Frontal cortex (tissue), 4 donors: ENCODE measurements at places on chromosomes 2 and 18. TPM values are rescaled to one million over a fixed set of nuclear protein-coding genes. Genes with fewer than 3 reads are reported as not detected.

The G6PC2 gene
- total RNA-seq, result not detected

The RAMP1 gene
- 6.9 TPM for total RNA-seq

The FLACC1 gene
- total RNA-seq, result 2.4 TPM

The FBXO15 gene
- total RNA-seq, result 4.1 TPM

The ARHGAP28 gene
- 15.9 TPM for total RNA-seq
